Stimulated activated CD4-positive, alpha-beta T cell treated with anti-CD3 and anti-CD28 coated beads, Interleukin-1b, Interleukin-23, amount 100 ng/mL, for 48 hours (primary cell): ENCODE measurements at places on chromosomes 12 and 14.

DNA sequence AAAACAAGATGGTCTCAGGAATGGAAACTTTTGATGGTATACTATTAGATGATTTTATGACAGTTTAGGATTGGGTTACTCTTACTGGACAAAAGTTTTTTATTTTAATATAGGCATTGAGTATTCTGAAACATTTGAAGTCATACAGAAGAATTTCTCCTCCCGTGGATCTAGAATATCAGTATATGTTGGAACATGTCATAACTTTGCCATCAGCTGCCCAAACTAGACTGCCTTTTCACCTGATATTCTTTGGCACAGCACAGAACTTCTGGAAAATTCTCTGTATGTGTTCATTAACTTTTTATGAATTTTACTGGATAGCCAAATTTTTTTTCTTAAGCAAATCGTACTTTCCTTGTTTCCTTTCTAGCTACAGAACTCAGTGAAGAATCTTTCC, 75.4 kb downstream of the KNTC1 start:
- no peak for DNase-seq

DNA sequence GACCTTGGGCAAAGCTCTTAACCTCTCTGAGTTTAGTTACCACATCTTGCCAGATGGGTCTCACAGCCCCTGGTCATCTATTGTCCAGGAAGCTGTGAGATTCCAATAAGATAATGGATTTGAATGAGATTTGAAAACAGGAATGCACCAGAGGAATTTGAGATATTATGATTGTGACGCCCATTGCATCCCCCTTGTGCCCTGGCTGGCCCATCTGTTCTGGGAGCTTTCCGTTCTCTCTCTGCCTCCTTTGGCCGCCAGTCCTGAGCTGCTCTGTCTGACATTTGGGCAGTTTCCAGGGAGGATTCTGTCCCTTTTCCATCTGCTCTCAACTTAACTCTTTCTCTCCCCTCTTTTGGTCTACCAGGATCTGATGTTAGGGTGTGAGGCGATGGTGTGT, 24.6 kb downstream of the SRRM4 start:
- no peak for DNase-seq

DNA sequence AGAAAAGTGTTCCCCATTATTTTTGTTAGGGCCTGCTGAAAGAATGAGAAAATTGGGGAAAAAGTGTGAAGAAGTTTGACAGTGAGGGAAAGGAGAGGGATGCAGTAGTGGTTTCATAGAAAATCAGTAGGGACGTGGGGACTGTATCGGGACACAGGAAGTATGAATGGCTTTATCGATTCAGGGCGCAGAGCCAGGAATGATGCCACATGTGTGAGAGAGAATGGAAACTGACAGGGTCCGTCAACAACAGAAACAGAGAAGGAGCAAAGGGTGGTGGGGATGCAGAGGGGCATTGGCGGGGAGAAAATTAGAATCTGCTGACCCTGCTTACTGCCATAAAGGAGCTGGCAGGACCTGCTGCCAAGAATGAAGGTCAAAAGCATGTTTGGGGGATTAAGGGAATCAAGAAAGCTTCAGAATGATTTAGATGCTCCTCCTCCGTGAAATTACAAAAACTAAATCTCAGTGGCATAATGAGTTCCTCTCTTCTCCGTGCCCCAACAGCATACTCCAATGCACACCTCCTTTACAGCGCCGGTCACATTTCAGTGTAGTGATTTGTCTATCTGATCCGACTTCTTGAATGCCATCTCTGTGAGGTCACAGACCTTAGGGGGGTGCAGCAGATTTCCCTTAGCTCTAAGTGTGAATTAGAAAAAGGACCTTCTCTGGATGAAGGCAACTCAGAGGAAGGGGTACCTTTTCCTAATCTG, 92.6 kb downstream of the EMP1 start:
- no peak for DNase-seq

GRCh38 chr12:10170216-10170615, 1.7 kb downstream of the OLR1 start:
- DNase-seq = no peak

GRCh38 chr14:94689218-94689984, 77.2 kb downstream of the SERPINA3 start:
- peak; percentile 52 for DNase-seq

DNA sequence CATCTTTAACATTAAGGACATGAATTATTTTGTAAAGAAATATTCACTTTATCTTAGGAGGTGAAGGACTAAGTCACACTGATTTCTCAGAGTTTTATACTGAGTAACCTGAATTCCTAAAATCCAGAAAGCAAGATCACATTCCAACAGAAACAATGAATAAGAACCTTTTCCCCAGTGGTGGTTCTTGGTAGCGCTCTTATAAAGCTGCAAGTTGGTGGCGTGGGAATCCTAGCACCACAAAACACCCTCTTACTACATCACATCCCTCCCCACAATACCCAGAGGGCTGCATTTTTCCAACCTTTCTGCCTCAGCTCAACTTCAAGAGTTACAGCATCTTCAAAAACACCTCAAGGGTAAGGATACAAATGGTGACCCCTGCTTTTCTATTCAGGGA, 44.0 kb upstream of the SMUG1 start:
- no peak for DNase-seq

DNA sequence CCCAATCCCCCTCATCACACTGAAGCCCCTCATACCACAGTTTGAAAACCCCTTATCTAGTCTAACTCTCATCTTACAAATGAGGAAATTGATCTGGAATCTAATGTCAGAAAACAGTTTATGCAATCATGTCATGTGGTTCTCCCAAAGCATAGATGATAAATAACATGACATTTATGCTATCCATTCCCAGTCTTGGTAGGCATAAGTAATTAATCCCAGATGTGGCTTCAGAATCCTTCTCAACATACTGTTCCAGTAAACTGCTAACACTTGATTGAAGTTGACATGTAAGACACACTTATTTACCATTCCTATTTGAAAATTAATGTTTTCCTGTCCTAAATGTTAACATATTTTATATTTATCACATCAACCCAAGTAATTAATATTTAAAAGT, 168.7 kb downstream of the GALC start:
- DNase-seq = no peak

- DNase-seq = no peak
These were observed 15.3 kb downstream of the TNFAIP2 start for GRCh38 chr14:103138301-103139131.
